ENCODE measurements at places on chromosomes 11 and 22.

DNA sequence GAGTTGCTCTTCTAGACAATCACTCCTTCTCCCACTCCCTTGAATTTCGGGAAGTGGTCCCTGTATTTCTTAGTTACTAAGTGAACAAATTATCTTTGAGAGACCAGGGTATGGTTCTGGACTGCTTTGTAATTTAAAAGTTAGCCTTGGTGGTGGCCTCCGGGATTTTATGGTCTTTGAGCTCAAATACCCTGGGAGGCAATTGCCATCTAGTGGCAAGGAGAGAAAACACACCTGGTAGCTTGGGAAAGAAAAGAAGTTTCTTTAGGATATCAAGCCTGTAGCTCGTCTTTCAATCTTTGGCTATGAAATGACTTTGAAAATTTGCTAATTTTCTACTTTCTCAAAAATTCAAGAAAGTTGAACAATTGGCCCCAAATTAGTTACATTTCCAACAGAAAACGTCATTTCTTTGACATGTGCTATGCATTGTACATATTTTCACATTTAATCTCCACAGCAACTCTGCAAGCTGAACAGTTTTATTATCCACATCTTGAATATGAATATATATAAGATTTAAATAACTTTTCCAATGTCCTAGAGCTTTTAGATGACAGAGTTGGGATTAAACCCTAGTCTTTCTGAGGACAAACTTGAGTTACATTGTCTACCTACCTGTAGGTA, 39.1 kb downstream of the MMP27 start:
- DNase-seq: no peak

- DNase-seq: peak; percentile 97
Measured at GRCh38 chr11:65857853-65858680, at the start of gene CFL1. Gene CFL1 (minus strand): TSS chr11:65858180. CDS start chr11:65858099, 81 bp downstream.

DNA sequence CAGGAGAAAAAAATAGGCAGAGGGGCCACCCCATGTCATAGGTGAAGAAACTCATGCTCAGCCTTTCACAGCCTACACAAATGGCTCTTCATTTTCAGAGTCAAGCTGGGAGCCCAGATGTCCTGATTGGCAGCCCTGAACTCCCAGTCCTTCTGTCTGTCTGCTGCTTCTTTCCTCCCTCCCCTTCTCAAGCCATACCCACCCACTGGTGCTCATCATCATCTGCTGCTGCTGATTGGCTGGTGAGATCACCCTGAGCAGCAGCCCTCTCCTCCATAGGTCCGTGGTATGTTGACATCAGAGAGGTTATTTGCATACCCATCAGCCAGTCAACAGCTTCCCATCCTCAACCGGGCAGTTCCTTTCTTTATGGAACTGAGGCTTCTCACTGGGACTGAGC, 46.1 kb upstream of the PRDM11 start:
- peak; percentile 25 for DNase-seq

DNA sequence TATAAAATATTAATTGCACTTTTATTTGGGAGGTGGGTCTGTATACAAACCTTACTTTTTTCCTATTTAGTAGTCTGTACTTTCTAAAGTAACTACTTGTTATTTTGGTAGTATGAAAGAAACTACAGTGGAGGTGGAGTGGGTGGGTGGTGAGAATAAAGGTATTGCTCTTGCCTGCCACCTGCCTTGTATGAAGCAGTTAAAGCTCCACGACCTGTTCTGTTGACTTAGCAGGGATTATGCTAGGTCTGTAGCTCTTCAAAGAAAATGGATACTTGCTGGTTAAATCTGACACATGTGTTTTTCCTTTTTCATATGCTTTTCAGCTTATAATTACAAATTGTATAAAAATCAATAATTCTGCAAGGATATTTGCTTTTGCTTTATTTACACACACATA, 111.9 kb downstream of the EHF start:
- DNase-seq: no peak

DNA sequence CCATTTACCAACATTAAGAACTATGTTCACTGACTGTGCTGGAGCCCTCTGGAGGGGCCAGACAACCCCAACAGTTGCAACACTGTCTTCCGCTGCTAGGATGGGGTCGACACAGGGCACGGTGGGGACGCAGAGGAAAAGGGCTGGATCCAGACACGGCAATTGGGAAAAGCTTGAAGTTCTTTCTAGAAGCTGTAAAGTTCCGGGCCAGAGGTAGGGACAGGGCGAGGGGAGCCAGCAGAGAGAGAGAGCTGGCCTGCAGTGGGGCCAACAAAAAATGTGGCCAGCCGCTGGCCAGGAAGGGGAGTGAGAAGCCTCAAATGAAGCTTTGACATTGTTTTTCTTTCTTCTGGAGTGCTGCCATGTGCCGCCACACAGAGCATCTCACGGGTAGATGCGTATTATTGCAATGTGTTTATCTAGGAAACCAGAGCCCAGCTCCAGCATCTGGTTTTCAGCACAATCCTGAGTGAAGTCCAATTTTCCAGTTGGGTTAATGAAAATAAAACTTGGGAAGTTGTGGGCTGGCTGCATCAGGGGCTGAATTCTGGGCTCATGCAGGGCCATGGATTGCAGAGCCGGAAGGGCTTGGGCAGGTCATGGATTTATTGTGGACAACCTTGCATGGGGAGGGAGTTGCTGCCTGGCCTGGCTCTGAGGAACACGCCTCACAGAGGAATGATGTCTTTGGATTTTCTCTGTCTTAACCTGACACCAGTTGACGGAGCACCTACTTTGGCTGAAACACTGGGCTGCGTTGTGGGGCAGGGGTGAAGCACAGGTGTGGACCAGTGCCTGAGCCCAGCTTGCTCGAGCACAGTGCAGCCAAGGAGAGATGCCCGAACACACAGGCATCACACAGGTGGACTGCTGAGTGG, 67.6 kb upstream of the AMPD3 start:
- DNase-seq: no peak

DNA sequence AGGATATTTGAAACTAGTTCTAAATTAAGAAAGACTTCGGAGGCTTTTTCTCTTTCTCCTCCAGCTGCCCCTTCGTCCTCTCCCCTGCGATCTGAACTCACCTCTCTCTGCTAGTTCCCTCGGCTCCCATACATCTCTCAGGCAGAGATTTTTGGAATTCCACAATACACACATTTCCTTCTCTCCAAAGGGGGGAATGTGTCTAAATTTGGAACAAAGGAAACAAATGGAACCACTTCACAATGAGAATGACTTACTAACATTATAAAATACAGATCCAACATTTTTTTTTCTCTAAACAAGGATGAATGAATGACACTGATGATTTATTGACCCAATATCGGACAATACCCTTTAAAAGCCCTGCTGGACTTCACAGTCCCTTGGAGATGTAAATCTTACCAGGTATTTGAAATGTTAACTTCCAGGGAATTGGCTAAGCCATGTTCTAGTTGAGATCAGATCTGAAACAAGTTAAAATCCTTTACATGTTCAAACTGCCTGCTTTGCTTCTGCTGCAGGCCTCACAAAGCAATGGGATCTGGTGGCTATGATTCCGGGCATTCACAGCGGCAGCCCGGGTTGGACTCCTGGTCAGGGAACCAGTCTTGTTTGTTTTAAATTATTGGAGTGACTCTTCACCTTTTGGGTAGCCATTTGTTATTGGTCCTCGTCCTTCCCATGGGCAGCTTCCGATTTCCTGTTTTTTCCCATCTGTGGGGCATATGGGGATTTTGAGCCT, 20.5 kb upstream of the GSTP1 start:
- DNase-seq: no peak

DNA sequence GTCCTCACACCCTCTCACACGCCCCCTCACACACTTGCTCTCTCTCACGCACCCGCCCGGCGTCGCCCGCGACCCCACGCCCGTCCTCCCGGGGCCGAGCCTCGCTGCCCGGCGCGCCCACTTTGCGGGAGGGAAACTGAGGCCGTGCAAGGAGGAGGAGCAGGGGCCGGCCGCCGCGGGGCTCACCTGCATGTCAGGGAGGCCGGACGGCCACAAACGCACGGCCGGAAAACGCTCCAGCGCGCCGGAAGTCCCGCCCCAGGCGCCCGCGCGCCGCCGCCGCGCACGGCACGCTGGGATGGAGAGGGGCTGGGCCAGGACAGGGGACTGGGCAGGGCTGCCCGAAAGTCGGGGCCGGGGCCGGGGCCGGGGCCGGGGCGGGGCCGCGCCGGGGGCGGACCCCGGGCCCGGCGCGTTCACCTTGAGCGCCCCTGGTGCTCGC, at the start of gene CHID1:
CHID1 (minus strand) TSS at position 222 of the 442 bp plus-strand sequence. CDS start 5,994 bp downstream, outside the sequence.
- peak; percentile 95 for DNase-seq

DNA sequence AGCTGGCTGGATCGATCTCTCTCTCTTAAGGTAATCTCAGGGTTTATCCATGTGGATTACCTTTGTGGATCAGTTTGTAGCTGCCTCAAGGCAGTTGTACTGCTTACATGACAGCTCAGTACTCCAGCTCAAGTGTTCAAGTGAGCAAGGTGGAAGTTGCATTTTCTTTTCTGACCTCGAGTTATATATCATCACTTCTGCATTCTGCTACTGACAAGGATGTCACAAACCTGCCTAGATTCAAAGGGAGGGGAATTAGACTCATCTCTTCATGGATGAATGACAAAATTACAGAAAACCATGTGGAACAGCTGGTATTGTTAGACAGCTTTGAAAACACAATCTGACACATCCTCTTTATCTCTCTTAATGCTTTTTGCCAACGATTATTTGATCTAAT, 6.1 kb upstream of the TCN2 start:
- no peak for DNase-seq

DNA sequence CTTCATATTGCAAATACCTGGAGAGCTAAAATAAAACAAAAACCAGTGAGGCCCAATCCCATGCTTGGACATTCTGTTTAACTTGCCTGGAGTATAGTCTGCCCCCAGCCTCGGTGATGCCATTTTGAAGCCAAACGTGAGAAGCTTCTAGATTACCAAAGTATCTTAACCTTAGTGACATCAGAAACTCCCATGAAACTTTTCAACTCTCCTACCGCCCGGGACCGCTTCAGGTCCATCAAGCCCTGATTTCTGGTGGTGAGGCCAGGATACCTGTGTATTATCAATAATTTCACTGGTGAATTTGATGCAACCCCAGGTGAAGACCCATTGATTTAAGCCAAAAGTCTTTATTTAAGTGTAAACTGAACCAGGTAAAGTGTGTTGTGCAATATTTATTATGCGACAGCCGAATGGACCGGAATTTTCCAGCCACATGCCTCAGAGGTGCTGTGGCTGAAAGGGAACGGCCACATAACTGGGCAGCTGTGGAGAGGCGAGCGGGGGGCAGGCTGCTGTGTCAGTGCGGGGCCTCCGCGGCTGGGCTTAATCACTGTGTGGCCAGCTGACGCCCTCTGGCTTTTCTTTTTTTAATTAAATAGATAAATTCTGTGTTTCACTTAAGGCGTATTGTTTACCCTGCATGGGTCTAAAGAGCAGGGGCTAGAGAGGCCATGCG, 385.5 kb upstream of the B3GAT1 start:
- no peak for DNase-seq

GRCh38 chr22:50532824-50533796, 3.3 kb upstream of the TYMP start:
- no peak for DNase-seq

DNA sequence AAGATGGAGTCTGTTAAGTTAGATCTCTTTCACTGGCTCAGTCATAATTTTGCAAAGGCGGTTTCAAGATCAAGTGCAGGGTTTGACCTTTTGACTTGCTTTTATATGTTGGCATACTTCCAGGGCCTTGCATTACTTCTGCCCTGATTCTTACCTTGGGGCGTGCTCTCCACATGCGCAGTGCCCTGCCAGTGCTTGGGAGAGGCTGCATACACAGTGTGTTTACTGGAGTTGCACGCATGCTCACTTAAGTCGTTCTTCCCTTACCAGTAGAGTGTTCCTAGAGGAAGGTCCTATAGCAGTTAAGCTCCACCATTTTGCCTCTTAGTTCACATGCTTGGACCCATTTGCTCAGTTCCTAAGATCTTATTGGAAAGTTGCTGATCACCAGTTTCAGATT, 21.0 kb upstream of the TMEM123 start:
- DNase-seq: no peak

DNA sequence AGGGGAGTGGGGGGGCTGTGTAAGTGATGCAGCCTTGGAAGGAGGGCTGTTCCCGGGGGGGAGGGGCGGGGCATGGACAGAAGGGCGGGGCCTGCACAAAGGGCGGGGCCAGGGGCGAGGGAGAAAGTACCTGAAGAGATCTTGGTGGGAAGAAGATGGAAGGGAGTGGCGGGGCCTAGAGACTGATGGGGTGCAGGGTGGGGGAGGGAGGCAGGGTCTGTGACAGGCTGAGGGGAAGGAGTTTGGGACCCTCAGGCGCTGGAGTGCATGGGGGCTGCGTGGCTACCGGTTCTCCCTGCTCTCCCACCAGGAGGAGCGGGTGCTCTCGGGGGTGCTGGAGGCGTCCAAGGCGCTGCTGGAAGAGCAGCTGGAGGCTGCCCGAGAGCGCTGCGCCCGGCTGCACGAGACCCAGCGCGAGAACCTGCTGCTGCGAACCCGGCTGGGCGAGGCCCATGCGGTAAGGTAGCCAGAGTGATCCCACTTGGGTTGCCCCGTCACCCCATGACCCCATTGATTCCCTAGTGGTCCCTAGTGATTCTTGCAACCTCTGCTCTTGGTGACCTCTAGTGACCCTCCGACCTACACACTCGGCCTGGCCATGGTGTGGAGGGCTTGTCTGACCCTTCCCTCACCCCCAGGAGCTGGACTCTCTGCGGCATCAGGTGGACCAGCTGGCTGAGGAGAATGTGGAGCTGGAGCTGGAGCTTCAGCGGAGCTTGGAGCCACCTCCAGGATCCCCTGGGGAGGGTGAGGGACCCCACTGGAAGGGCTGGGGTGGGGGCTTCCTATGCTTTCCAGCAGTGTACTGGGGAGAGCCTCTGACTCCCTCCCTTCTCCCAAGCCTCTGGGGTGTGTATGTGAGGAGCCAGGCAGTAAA, 3.1 kb downstream of the CCDC88B start:
- DNase-seq: no peak

- DNase-seq: no peak
Measured at GRCh38 chr11:61489833-61490721, 18.5 kb upstream of the LRRC10B start.
